Activated naive CD4-positive, alpha-beta T cell treated with Interleukin-2 at 50 U/mL for 16 hours (primary cell): ENCODE measurements at places on chromosomes 13 and 19.

GRCh38 chr19:34428549-34429285 is 536 bp downstream of the UBA2 start:
- no peak for DNase-seq

- DNase-seq = no peak
Observed at GRCh38 chr13:51778392-51778791, 25.6 kb downstream of the DHRS12 start.

DNA sequence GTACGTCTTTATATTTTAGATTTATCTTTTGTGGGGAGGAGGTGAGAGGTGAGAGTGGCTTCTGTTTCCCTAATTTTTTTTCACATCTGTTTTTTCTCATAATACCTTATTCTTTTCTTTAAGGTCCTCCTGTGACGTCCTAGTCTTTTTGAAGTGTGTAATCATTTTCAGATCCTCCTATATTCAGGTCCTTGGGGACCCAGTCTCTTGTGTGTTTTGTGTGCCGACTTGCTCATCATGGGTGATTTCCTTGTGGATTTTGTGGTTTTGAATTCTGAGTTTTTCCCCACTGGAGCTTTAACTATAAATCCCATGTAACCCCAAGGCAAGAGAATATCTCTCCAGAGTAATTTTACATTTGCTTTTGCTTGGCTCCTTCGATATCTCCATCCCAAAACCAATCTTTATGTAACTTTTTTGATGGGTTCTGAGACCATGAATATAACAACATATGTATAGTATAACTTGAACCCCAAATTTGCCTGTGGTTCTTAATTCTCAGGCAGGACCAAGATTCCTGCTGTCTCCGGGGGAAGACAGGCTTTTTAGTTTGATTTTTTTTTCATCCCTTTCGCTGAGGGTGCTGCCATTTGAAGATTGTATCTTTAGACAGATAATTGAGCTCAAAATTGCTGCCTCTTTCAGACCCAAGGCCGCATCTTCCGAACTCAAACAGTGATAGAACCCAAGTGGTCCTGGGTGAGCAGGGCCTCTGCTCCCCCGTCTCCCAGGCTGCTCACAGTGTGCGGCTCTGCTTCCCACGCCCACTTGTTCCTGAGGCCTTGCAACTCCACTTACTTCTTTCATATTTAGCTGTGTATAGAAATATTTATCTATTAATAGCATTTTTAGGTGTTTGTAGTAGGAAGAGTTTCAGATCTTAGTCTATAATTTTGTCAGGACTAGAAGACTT is 59.1 kb upstream of the GPR183 start:
- peak; percentile 32 for DNase-seq

DNA sequence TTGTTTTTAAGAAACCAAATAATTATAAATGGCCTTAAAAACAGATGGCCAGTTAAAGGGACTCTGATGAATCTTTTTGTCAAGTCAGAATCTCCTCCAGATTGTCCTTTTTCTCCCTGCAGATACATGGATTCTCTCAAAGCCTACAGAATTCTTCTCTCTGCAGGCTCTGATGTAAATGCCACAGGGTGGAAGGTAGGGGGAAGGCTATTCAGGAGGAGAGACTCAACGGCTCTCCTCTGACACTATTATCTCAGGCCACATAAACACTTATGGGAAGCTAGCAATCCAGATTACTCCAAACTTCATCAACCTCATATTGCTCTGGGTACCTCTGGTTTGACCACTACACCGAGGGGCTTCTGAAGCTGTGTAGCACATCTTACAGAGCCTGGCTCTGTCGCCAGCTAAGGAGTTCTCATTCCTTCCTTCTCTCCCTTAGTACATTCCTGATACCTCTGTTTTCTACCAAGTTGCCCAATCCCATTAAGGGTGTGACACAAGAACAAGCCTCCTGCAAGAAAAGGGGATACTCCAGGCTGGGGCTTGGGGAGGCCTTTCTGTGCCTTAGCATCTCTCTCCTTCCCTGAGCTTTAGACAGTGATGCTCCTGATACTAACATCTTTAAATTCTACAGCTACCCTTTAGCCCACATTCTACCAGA is 14.9 kb downstream of the LCP1 start:
- no peak for DNase-seq

GRCh38 chr13:97574926-97575325 is 141.0 kb downstream of the RAP2A start:
- DNase-seq = no peak

GRCh38 chr19:33291623-33292534 is 10.5 kb downstream of the CEBPA start:
- no peak for DNase-seq

- DNase-seq = no peak
Observed at GRCh38 chr13:26786651-26787295, 26.2 kb upstream of the GPR12 start.

DNA sequence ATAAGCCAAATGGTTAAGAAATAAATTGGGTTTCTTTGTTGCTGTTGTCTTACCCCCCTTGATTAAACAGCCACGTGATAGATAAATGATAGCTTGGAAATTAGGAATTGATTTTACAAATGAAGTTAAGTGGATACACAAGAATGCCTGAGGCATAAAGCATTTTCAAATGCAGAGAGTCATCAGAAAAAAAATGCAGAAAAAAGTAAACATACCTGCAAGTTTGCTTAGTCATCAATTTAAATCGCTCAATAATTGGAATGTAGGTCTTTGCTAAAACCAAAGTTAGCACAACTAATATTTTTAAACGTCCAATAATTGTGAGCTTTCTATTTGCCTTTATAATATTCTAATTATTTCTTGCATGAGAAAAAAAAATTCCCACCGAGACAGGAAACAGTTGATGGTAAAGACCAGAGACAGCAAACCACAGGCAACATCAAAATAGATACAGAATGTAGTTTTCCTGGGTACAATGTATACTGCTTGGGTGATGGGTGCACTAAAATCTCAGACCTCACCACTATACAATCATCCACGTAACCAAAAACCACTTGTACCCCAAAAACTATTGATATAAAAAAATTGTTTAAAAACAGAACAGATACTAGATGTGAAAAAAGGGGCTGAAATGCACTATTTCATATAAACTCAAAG is 924.0 kb downstream of the PCDH9 start:
- DNase-seq = no peak

DNA sequence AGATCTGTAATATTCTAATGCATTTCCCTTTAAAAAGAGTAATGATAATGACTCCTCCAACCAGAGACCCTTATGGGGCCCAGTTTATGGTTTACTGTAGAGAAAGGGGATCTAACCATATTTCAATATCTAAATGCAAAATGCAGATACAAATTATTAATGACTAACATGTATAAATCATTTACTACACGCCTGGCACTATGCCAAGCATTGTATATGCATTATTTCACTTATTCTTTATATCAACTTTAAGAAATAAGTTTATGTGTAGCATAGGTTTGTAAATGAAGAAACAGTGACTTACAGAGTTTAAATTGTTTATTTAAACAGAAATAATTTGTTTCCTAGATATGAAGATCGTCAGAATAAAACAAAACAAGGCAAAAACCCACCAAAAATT is 86.2 kb upstream of the SCEL start:
- DNase-seq = no peak

- DNase-seq = no peak
Observed at GRCh38 chr19:8332976-8333766, 9.9 kb downstream of the KANK3 start.

DNA sequence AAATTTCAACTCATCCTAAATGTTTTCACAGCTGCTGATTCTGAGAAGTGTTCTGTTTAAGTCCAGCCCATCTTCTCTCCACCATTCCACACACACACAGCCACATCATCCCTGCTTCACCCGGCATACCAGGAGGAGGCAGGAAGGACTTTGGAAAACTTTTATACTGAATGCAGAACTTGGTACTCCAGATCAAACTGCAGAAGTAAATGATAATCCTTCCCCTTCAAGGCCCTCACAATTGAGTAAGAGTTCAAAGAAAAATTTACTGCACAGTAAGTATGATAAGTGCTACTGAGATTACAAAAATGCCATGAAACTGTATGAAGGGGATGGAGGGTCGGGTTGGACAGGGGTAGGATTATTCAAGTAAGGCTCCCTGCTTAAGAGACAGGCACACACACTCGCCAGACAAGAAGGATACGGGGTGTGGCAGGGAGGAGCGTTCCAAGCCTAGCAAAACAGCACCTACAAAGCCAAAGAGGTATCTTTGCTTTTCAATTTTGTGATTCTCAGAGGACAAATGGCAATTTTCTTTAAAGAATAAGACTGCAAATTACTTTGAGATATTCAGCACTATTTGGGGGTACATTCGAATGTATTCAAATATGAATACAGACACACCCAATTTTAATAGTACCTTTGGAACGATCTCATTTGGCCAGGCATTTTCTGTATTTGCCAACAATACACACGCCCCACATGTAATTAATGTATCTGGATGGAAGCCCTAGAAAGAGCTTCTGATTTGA is 2.5 kb downstream of the USP12 start:
- DNase-seq = no peak

- DNase-seq = peak; percentile 94
Observed at GRCh38 chr13:60163478-60164233, at the start of gene DIAPH3. DIAPH3 (minus strand) TSS chr13:60163928; CDS start chr13:60163766, 162 bp downstream.

DNA sequence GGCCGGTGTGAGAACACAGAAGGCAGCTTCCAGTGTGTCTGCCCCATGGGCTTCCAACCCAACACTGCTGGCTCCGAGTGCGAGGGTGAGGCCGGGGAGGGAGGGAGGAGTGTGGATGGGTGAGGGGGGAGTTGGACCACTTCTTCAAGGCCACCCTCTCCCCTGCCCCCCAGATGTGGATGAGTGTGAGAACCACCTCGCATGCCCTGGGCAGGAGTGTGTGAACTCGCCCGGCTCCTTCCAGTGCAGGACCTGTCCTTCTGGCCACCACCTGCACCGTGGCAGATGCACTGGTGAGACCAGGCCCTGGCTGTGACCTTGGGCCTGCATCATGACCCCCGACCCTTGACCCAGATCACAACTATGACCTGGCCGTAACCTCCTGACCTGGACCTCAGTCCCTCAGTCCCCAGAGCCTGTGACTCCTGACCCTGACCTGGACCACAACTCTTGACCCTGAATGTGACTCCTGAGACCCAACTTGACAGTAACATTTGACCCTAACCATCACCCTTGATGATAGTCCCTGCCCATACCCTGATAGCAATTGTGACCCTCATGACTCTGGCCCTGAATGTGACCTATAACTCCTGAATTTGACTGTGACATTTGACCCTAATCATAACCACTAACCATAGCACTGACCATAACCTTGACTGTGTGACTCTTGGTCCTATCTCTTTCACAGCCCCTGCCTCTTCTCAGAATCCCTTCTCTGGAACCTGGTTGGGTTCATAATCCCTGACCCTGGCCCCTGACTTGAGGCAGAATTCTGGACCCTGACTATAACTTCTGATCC is 10.9 kb downstream of the LTBP4 start:
- no peak for DNase-seq

- no peak for DNase-seq
Observed at GRCh38 chr19:2288818-2289713, 7.1 kb upstream of the PEAK3 start.

DNA sequence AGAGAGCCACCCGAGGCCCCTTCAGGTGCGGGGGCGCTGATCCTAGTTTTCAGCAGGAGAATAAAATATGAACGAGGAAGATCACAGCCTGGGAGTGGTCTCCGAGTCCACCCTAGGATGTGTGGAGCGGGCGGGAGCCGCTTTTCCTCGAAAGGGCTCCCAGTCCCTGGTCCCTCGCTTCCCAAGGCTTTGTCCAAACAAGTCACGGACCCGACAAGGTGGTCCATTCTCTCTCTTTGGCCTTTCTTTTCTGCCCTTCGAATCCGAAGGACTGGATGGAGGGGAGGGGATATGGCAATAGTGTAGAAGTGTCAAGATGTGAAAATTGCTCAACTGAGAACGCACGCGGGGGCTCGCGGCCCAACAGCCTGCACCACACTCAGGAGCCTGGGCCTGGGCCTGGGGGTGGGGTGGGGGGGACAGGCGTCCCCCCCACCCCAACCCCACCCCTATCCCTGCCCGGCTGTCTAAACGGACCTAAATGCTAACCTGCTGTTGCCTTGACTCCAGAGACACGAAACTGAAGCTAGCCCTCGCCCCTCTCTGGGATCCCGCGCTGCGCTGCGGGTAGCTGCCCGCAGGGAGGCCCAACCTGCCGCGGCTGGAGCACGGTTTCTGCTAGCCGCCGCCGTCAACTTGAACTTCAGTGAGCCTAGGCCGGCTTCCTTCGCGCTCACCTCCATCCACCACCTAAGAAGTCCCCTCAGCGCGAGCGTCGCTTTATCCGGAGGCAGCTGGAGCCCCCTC is 7.1 kb downstream of the ZIC2 start:
- DNase-seq = no peak
